Kidney epithelial cell (primary cell): ENCODE measurements at places on chromosomes 12 and 14.

DNA sequence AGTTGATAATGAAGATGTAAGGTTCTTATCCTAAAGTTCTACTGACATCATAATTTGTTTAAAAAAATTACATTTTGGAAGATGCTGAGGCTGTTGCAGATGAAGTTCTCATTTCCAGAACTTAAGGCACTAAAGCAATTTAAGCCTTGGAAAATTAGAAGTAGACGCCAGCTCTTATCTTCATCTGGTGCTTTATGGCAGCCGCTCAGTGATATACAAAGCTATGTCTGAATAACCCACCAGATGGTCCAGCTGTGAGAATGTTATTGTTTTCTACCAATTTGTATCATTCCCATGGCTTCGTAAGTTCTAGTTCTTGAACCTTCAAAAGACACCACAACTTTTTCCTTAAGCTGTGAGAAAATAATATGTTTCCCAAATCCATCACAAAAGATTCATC lies 212.1 kb upstream of the ARID2 start:
- DNase-seq = no peak

DNA sequence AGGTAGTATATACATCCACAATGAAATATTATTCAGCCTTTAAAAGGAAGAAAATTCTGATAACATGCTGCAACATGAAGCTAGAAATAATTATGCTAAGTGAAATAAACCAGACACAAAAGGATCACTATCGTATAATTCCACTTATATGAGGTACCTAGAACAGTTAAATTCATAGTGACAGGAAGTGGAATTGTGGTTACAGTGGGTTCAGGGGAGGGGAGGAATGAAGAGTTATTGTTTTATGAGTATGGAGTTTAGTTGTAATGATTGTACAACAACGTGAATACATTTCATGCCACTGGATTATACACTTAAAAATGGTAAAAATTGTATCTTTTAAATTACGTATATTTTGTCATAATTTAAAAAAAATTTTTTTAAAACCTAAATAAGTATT lies 21.0 kb downstream of the EEA1 start:
- DNase-seq = no peak

DNA sequence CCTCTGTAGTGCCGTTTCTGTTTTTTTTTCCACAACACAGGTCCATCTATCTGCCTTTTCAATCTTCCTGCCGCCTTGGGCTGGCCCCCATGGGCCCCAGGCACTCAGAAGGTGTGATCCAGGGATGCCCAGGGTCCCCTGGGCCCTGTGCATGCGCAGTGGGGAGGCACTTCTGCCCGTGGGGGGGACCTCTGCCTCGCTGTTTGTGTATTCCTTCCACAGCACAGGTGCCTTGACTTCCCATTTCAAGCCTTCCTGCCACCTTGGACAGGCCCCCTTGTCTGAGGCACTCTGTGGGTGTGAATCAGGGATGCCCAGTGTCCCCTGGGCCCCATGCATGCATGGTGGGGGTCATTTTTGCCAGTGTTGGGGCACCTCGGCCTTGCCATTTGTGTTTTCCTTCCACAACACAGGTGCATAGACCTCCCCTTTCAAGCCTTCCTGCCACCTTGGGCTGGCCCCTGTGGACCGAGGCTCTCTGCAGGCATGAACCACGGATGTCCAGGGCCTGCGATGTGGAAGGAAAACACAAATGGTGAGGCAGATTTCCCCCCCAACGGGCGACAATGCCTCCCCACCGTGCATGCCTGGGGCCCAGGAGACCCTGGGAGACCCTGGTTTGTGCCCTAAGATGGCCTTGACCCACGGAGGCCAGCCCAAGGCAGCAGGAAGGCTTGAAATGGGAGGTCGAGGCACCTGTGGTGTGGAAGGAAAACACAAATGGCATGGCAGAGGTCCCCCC lies 366.5 kb downstream of the ALG10 start:
- no peak for DNase-seq

DNA sequence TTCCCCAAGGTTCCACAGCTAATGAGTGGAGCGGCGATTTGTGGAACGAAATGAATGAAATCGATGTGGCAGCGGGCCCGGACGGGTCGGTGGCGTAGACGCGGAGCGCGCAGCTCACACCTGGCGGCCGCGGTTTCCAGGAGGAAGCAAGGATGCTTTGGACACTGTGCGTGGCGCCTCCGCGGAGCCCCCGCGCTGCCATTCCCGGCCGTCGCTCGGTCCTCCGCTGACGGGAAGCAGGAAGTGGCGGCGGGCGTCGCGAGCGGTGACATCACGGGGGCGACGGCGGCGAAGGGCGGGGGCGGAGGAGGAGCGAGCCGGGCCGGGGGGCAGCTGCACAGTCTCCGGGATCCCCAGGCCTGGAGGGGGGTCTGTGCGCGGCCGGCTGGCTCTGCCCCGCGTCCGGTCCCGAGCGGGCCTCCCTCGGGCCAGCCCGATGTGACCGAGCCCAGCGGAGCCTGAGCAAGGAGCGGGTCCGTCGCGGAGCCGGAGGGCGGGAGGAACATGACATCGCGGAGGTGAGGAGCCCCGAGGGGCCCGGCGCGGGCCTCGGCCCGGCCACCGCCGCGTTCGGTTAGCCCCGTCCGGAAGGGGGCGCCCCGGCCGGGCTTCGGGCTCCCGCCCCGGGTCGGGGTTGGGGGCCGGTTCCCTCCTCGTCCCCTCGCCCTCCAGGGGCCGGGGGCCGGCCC lies at the start of gene PTPN11:
TSS of gene PTPN11 (plus strand) at position 340 of the 689 bp plus-strand sequence. CDS start at position 505, 165 bp downstream.
- DNase-seq = no peak

- no peak for DNase-seq
These were observed 151.1 kb downstream of the DACT1 start for GRCh38 chr14:58788655-58789503.

- DNase-seq = no peak
These were observed 45.6 kb downstream of the TRMT5 start for GRCh38 chr14:60935319-60935718.

DNA sequence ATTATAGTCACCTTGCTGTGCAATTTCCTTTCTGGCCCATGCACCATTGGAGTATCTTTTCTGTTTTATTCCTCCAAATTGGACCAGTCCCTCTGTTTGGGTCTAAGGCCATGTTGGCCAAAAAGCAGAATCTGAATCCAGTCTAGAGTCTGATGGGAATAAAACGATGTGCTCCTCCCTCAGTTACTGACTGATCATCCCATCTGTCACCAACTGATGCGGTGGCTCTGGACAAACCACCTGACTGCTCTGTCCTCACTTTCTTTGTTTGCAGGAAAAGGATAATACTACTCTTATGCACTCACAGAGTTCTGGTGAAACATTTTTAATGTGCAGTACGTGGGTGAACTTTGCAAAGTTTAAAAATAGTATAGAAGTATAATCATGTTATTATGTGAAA lies 120.2 kb upstream of the HIF1A start:
- no peak for DNase-seq

DNA sequence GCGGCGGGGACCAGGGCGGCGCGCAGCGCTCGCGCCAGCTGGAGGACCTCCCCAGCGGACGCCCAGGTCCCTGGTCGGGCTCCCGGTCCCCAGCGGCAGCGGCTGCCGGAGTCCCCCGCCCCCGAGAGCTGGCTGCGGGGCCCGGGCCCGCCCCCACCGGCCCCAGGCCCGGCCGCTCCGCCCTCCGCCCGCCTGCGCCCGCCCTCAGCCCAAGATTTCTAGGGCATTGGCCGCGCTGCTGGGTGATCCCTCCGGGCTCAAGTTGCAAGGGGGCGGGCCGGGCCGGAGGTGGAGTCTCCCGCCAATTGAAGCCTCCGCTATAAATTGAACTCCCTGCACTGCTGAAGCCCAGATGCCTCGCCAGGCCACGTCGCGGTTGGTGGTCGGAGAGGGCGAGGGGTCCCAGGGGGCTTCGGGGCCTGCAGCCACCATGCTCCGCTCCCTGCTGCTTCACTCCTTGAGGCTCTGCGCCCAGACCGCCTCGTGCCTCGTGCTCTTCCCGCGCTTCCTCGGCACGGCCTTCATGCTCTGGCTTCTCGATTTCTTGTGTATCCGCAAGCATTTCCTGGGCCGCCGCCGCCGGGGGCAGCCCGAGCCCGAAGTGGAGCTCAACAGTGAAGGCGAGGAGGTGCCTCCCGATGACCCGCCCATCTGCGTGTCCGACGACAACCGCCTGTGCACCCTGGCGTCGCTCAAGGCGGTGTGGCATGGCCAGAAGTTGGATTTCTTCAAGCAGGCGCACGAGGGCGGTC lies at the start of gene DIO3:
TSS of gene DIO3 (plus strand) at position 351 of the 752 bp plus-strand sequence.
- no peak for DNase-seq

DNA sequence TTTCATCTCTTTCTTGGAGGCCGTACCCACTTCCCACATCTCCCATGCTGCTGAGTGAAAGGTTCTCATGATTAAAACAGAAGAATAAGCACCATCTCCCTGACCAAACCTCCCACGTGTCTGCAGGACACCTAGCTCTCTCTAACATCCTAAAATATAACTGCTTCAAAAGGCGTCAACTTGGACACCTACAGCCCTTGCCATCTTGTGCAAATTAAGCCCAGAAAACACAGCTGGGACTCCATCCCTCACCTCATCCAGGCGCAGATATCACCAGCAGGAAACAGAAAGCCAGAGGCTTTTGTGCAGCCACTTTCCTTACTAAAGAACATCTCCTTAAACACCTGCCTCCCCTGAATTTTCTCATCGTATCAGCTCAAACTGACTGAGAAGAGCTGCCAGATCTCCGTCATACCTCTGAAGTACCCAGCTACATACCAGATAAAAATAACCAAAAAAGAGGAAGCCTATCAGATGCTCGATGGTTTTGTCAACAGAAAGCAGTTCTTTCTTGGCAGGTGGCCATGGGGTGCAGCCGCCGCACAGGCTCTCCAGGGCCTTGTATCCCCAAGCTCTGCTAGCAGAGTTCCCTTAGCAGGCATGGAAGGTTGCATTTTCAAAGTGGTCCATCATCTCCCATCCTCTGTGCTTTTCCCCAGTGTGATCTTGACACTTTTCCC lies 28.8 kb downstream of the MAP3K9 start:
- no peak for DNase-seq

DNA sequence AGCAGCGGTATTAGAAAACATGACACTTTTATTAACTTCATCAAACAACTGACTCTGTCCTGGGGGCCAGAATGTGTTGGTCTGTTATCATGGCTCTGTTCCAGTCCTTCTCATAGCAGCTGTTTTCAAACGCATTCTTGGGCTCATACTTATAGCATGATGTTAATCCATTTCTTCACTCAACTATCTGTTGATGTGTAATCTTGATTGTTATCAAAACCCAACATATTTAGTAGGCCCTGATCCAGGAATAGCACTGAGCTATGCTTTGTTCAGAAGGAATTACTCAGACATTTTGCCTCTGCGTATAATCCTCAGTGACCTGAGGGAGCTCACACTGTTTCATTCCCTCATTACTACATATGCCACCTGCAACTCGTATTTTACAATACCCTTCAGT lies 315.9 kb downstream of the BMP4 start:
- no peak for DNase-seq

DNA sequence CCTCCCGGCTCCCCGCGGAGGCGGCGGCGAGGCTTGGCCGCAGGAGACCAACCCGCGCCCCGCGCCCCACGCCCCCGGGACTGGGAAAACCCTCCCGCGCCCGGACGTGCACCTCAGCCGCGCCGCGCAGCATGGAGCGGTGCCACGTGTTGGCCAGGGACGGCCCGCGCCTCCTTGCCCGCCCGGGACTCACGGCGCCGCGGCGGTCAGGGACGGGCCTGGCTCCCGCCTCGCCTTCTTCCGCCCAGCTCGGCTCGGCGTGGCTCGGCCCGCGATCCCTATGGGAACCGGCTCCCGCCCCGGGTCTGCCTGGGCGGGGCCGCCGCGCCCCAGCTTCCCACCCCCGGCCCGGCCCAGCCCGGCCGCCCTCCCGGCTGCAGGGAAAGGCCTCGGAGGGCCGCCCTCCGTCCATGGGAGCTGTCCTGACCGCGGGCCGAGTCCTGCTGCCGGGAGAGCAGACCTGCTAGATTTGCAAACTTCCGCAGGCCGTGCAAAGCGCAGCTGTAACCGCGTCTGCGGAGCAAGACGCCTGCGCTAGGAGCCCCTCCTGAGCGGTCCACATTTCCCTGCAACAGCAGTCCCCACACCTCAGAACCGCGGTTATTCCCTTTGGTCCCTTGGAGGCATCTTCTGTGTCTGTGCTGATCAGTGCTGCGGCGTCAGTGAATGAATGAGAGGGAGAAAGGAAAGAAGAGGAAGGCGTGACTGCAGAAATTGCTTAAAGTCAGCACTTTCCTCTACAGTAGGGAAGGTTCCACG lies at the start of gene CDKL1:
TSS of gene CDKL1 (minus strand) at position 251 of the 759 bp plus-strand sequence. CDS start 1,013 bp downstream, outside the sequence.
- no peak for DNase-seq

- no peak for DNase-seq
These were observed 11.2 kb upstream of the TMX1 start for GRCh38 chr14:51228890-51229289.

DNA sequence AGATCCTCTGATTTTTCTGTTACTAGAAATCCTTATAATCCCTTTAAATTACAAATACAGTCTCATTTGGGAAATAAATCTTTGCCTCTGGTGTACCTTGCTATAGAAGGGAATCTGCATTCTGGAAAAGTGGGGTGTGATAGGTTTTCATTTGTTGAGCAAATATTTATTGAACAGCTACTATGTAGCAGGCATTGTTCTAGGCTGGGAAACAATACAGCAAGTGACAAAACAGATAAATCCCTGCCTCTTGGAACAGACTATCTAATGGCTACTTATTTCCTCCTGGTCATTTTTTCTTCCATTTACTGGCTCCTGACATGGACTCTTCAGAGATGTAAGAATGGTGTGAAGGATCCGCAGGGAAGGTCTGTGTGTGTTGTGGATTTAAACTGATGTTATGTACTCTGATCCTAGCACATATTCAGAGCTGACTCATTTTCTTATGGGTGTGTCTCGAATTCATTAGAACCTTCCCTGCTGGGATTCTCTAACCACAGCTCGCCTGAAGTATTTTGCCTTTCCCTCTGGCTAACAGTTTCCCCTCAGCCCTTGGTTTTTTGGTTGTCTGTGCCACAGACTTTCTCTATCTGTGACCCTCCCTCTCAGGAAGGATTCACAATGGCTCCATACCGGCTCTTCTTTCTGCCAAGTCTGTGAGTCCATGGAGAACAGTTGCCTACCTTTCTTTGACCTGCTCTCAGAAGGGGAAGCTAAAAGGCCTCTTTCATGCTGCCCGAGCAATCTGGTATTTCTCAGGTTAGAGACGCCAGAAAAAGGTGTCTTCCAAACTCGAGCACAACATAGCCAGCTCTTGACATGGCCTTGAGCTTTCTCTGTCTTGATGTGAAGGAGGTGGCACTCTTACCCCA lies 53.7 kb downstream of the TMTC2 start:
- peak; percentile 18 for DNase-seq

GRCh38 chr14:96576359-96576758 lies 74.2 kb downstream of the PAPOLA start:
- no peak for DNase-seq

DNA sequence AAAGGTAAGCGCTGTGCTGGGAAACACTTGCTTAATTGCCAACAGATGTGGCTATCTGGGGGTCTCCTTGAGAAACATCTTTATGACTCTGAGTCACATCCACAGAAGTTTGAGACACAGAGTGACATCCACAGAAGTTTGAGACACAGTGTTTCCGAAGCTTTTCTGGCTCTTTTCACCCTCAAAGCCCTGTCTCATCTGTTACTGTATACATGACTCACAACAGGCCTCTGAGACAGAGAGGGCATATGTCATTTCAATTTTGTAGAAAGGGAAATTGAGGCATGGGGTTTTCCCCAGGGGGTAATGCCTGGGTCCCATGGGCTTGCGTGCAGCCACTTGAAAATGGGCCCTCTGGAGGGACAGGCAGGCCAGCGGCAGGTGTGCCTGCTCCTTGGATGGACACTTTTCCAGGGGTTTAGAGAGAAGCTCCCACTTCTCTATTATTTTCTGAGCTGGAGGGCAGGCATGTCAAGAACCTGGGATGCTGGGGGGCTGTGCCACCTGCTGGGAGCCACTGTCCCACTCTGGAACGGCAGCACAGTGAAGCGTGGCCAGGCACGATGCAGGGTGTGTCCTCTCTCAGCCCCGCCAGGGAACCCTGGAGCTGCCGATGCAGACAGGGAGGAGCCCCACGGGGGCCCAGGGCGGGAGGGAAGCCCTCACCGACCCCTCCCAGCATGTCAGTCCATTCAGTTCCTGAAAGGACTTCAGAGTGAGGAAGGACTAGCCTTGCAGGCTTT lies 111.3 kb upstream of the FKBP4 start:
- no peak for DNase-seq
